ENCODE measurements at places on chromosomes 7 and 10.

DNA sequence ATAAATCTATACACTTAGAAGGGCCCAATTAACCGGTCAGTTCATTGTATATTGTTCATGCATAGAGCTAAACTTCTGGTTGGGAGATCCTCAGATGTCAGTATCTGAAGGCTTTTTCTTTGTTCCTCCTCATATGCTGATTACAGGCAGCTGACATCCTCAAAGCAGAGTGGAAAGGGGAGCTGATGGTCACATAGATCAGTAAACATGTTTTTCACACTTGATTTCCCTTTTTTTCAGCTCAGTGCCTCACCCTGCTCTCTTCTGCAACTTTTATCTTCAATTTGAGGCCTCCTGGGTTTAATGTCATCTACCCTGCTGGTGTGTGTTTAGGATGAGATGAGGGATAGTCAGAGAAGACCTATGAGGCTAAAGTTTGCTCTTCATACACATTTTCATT, 297.9 kb upstream of the FZD1 start:
- no peak for DNase-seq

DNA sequence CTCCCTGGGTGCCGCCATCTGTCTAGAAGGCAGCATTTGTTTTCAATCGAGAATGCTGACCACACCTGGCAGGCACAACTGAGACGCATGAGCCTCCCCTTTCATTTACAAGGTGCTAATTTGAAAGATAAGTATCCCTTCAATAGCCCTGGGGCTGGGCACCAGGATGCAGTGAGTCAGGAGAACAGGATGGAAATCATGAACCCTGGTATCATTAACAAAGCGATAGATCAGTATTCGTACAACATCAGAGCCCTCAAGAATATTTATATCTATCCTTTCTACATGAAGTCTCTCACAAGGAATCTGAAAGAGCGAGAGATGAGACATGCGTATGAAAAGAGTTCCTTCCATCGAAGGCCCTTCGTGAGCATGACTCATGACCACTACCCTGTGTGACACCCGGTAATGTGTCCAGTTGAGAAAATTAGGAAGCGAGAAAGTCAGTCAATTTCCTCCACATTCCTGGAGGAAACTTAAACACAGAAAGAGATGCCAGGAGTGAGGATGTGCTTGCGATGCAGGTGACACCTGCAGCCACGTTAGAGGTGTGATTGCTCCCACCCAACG, 123.1 kb upstream of the PITRM1 start:
- DNase-seq = no peak

DNA sequence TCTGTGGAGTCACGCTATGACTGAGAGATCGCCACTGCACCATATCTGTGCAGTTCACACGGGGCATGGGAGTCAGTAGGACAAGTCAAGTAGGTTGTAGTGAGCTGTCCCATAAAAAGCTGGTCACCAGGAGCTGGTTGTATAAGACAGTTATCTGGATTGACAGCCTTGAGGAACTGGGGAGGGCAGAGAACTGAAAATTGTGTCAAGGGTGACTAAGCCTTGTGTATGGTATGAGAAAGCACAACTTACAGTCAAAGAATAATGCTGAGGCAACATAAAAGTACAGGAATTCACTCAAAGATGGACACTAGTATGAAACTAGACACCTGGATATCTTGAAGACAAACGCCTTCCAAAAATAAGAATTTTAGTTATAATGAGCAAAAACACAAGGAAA, 564.9 kb downstream of the POM121L12 start:
- DNase-seq = no peak

GRCh38 chr7:22694597-22695207, 32.3 kb upstream of the IL6 start:
- peak; percentile 45 for DNase-seq

DNA sequence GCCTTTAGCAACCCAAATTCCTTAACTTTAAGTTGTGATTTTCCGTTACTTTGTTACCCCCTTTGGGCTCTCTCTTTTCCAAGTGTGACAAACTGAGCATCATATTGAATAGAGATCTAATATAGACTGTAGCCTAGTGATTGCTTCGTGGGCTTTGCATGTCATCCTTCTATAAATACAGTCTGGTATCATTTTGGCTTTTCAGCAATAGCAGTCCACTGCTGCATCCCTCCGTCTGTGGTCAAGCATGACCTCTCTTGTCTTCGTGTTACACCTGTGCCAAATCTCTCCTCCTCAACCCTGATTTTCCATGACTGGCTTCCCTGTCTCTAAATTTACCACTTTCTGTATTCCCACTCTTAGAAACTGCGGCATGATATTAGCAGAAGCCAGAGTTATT, 53.8 kb upstream of the AGK start:
- DNase-seq = no peak

- no peak for DNase-seq
Observed at GRCh38 chr10:131973160-131973951, 8.4 kb downstream of the BNIP3 start.

GRCh38 chr10:129049501-129049900, 417.5 kb upstream of the MGMT start:
- DNase-seq = no peak

DNA sequence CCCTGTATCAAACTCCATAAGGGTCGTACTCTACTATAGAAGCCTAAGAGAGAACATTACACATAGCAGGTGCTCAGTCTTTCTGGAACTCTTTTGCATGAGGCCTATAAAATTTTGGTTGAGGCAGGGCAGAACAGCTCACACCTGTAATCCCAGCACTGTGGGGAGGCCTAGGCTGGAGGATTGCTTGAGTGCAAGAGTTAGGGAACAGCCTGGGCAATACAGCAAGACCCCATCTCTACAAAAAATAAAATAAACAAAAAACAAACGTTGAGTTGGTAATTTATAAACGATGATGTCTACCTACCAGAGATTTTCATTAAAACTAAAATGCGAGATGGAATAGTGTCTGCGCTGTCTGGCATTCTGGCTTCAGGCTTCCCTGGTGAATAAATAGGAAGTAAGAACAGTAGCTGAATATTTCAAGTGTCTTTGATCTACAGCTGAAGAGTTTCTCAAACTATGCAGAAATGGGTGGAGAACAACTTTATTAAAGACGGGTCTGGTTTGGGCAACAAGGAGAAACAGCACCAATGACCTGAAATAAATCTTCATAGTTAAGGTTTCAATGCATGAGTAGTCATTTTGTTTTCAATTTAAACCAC, 774 bp downstream of the PON2 start:
- no peak for DNase-seq

GRCh38 chr7:114081606-114082425, 163.0 kb upstream of the PPP1R3A start:
- peak; percentile 61 for DNase-seq

DNA sequence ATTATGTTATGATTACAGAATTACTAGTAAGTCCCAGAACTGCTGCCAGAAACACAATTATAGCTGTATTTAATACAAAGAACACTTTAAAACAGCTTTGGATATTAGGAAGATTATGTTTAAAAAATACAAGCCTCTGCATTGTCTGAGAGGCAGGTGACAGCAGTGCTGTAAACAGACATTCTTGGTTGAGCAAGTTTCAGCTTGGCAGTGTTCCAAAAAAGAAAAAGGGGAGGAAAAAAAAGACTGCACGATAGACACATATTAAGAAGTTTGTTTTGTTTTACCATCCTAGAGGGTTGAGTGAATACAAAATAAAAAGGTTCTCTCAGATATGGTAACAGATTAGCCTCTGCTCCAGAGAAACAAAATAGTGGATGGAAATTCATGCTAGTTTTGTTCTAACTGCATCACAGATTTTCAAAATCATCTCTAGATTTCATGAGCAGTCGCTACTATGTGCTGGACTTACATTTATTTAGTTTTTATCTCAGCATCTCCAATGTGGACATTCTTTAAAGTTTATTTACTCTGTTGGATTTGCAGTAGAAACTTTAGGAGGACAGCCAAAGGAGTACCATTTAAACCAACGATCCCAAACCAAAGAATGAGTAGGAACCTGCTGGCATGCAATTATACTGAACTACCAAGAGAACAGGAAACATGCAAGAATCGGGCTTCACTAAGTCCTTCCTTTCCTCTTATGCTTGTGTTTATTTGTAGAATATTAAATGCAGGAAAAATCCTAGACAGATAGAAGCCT, 9.0 kb downstream of the FAM204A start:
- peak; percentile 20 for DNase-seq

GRCh38 chr10:57262892-57263291, 901.8 kb upstream of the ZWINT start:
- no peak for DNase-seq

DNA sequence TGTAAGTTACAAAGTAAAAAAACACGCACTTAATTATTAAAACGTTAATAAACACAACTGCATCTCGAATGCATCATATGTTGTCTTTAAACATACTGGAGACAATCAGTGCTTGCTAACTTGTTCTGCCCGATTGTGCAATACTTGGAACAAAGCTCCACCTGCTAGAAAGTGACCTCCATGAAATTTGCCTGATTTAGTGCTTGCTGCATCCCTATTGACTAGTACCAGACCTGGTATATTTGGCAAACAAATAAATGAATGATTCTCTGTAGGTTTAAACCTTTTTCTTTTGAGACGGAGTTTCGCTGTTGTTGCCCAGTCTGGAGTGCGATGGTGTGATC, 6.2 kb downstream of the BZW2 start:
- DNase-seq = no peak

GRCh38 chr7:80136261-80137055, 1.8 kb downstream of the GNAI1 start:
- DNase-seq = no peak

DNA sequence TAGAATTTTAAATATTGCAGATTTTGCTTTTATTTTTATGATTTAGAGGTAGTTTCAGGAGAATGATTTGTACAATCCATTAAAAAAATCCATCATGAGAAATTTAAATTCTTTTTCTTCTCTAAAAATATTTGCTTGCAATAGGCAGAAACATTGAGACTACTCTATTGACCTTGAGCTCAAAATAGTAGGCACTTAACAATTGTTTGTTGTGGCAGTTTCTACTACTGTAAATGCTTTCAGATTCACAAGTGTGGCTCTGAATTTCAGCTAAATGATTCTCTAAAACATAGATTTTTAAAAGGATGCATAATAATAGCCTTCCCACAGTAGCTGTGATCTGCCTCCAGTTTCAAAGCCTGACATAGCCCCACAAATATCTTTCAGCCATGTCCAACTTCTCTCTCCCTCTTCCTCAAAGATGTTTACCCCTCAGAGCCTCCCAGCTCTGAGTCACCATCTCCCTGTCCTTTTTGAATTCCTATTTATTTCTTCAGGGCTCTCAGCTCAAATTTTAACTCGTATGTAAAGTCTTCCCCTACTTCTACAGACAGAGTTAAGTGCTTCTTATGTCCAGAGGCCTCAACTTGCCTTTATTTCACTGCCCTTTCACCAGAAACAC, 160.5 kb downstream of the AOAH start:
- no peak for DNase-seq

DNA sequence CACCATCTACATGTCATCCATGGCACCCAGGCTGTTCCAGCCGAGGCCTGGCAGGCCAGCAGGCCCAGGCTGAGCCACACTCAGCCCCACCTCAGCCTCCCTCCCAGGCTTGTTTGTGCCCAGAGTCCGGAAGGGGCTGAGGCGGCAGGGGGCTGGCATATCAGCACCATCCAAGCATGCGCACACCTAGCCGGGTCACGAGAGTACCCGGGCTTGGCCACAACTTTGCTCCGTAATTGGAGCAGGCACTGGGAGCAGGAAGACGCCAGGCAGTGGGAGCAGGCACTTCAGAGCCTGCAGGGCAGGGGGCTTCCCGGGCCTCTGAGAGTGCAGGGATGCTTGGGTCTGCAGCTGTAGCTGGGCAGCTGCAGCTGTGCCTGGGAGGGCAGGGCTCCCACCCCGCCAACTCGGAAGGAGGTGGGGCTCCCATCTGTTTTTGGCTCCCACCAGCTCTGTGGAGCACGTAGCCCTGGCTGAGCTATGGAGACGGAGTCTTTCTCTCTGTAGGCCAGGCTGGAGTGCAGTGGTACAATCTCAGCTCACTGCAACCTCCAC, 15.2 kb upstream of the TSPAN15 start:
- no peak for DNase-seq

DNA sequence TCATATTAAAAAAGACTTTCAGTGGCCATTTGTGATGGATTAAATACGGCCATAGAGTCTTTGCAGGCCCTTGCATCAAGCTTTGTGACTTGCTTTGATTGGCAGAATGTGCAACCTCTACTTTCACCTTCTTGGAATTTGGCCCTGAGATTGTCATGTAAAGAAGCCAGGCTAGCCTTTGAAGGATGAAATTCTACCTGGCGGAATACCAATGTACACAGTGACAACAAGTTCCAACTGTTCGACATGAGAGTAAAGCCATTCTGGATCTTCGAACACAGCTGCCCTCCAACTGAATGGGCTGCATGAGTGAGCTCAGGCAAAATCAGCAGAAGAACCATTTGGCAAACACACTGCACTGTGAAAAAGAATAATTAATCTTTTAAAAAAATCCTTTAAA, 321.3 kb downstream of the PHF14 start:
- no peak for DNase-seq

GRCh38 chr10:88926566-88927415, 25.8 kb downstream of the ACTA2 start:
- peak; percentile 30 for DNase-seq

DNA sequence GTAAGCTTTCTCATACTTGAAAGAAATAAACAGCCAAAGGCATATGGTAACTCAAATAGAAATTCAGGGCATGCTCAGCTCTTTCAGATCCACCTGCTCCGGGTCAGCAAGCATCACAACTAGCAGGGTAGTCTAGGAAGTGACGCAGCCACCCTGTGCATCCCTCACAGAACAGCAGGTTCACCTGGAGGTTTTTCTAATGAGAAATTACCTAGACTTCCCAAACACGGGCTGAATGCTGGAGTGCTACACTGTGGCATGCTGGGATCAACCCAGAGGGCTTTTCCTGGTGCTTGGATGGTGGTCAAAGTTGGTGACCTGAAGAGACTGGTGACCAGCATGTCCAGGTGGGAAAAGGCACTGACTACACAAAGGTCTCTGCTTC, 66.8 kb upstream of the DNAJB6 start:
- DNase-seq = no peak

- peak; percentile 29 for DNase-seq
Observed at GRCh38 chr10:22086730-22087401, 83.3 kb upstream of the DNAJC1 start.

DNA sequence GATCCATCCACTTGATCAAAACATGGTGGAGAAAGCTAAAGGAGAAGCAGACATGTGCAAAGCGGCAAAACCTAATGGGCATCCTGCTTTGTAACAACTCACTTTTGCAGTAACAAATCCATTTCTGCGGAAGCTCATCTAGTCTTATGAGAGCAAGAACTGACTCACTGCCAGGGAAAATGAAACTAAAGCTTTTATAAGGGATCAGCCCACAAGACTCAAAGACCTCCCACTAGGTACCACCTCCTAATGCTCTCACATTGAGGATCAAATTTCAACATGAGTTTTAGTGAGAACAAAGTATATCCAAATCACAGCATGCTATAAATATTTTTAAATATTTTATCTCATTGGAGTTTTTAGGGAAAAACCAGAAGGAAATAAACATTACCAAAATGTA, 120.1 kb upstream of the GNAI1 start:
- no peak for DNase-seq

GRCh38 chr10:28676326-28676967, 874 bp upstream of the BAMBI start:
- no peak for DNase-seq

GRCh38 chr7:40721342-40721949, 586.6 kb downstream of the SUGCT start:
- no peak for DNase-seq

Measured in epithelial cell of proximal tubule (primary cell).